Stimulated activated CD4-positive, alpha-beta T cell treated with anti-CD3 and anti-CD28 coated beads, Interleukin-12 subunit alpha, Interleukin-12 subunit beta, amount 100 ng/mL, for 24 hours (primary cell): ENCODE measurements at places on chromosomes 1 and 21.
A peak's percentile ranks its signal among the peaks of the same experiment; 100 is the strongest.

GRCh38 chr1:28845786-28846543 is 34.0 kb downstream of the OPRD1 start:
- DNase-seq = no peak

- DNase-seq = no peak
These were observed 2.2 kb upstream of the USP24 start for GRCh38 chr1:55217226-55217986.

- DNase-seq = peak; percentile 84
These were observed at the start of gene EPS15 for GRCh38 chr1:51519048-51519864. EPS15 (minus strand) TSS chr1:51519266; CDS start chr1:51519231, 35 bp downstream.

GRCh38 chr21:25862596-25862995 is 127.8 kb downstream of the GABPA start:
- no peak for DNase-seq

DNA sequence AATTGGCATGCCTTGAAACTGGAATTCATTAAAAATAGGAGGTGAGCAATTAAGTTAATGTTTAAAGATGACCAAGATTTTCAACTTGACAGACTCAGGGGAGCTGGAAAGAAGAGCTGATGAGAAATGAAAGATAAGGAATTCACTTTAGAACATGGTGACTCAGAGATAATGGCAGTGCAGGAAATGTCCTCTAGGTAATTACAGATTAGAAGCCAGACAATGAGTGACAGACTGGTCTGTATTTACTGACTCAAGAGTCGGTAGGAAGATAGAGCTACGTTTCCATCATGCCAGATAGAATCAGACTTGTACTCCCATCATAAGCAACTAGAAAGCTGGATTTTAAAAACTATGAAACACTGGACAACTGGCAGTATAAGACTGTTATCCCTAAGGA is 151.6 kb downstream of the AJAP1 start:
- DNase-seq = no peak

GRCh38 chr1:58629031-58629462 is 52.0 kb upstream of the TACSTD2 start:
- no peak for DNase-seq

- no peak for DNase-seq
These were observed 25.5 kb upstream of the DDAH1 start for GRCh38 chr1:85490270-85490985.

GRCh38 chr21:42463861-42464515 is 32.0 kb downstream of the RSPH1 start:
- peak; percentile 33 for DNase-seq

- peak; percentile 59 for DNase-seq
These were observed 11.4 kb upstream of the RGS16 start for GRCh38 chr1:182615468-182616129.

DNA sequence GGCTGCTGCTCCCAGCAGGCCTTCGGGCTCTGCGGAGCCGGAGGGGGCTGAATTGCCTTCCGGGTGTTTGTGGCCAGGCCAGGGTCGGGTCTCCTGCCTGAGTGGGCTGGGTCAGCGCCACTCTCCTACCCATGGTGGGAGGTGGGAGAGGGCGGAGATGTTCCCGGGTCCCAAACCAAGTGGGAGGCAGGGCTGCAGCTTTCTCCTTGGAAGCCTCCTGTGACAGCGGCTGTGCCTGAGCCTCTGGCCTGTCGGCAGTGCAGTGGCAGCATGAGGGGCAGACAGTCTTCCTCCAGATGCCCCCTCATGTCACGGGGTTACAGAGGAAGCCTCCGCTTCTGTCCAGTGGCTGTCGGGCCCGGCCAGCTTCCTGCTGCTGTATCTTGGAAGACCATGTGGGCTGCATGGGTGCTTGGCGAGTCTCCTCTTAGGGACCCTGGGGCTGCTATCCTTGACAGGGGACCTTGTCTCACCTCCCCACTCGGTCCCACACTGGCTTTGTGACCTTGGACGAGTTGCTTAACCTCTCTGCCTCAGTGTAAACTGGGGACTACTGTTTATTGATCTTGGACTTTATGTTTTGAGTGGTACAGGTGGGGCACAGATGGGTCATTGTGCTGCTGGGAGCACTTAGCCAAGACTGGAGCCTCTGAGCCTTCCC is 4.3 kb downstream of the SKI start:
- DNase-seq = no peak

- no peak for DNase-seq
These were observed 22.7 kb downstream of the GLMN start for GRCh38 chr1:92276082-92276481.

GRCh38 chr1:208100906-208101305 is 143.3 kb downstream of the PLXNA2 start:
- no peak for DNase-seq

- DNase-seq = no peak
These were observed 57.1 kb downstream of the ZNF684 start for GRCh38 chr1:40588586-40588985.

DNA sequence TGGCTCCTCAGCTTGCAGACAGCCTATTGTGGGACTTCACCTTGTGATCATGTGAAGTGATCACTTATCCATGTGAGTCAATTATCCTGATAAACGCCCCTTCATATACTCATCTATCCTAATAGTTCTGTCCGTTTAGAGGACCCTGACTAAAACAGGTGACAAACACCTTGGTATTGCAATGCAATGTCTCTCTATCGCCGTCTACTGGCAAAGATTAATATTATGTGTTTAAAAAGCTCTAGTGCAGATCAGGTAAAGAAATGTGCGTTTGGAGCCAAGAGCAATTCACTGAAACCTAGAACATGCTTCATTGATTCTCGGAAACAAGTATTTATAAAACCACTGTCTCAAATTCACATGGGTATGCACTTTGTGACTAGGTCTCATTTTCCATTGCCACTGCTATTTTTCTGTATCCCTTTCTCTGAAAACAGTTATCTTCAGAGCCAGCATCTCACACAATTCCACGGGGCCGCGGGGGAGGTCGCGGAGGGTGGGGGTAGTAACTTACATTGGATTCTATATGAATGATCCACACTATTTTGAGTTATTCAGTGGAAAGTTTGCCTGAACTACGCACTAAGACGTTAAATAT is 554.6 kb upstream of the NCAM2 start:
- DNase-seq = no peak

DNA sequence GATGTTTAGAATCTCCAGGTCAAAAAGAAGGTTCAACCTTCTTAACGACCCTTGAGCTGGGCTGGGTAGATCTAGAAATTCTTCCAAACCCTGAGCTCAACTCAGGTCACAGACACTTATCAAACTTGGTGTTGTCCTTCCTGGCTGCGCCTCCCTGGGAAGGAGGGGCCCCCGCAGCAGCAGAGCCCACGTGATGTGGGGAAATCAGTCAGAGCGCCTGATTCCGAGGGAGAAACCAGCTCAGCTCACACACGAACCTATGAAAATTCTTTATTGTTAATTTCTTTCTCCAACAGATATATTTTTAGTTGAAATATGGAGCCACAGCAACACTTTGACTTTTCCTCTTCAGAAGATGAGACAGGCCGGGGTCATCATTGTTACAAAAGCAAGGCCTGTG is 24.3 kb upstream of the CLSTN1 start:
- DNase-seq = no peak

- DNase-seq = no peak
These were observed 129.1 kb upstream of the SOD1 start for GRCh38 chr21:31530364-31530763.

- no peak for DNase-seq
These were observed 69.8 kb upstream of the RGS18 start for GRCh38 chr1:192088496-192088895.

DNA sequence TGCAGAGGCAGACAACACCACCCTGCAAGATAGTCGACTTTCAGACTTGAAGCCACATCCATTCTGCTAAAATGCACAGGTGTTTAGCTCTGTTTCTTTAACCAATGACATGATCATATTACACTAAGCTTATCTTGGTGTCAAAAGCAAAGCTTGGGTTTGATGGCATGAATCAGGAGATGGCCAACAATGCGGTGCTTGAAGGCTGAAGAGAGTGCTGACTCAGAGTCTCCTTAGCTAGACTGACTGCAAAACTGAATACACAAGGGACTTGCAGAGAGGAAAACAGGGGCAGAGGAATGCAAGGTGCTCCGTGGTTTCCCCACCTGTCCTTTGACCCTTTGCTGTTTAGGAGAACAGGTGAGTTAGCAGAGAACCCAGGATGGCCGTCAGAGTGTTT is 262.6 kb downstream of the SIPA1L2 start:
- DNase-seq = no peak

DNA sequence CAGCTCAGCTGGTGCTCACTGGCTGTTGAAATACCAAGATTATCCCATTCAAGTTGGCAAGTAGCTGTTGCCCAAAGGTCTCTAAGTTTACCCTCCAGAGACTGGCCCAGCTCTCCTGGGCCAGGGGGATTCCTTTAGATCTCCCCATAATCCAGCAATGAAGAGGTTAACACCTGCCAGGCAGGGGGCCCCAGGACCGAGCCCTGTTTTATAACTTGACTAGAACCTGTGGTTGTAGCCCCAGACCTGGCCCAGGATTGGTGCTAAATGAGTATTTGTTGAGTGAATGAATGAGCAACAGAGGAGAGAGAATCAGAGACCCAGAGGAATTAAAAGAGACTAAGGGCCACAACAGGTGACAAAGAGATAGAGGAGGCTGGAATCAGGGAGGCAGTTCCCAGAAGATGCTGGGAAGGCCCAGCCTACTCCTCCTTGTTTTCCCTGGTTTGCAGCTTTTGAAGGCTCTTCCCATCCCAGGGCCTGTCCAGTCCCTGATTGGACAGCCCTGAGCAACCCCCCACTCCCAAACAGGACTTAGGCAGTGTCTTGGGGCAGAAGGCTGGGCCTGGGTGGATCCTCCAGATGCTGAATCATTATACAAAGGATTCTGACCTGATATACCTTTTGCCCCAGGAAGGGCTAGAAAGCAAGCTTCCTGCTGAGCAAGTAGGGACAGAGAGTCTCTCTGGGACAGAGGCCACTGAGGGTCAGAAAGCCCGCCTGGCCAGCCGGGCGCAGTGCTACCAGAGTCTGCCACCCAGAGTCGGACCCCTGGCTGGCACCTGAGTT is 2.4 kb upstream of the RHBG start:
- DNase-seq = no peak

DNA sequence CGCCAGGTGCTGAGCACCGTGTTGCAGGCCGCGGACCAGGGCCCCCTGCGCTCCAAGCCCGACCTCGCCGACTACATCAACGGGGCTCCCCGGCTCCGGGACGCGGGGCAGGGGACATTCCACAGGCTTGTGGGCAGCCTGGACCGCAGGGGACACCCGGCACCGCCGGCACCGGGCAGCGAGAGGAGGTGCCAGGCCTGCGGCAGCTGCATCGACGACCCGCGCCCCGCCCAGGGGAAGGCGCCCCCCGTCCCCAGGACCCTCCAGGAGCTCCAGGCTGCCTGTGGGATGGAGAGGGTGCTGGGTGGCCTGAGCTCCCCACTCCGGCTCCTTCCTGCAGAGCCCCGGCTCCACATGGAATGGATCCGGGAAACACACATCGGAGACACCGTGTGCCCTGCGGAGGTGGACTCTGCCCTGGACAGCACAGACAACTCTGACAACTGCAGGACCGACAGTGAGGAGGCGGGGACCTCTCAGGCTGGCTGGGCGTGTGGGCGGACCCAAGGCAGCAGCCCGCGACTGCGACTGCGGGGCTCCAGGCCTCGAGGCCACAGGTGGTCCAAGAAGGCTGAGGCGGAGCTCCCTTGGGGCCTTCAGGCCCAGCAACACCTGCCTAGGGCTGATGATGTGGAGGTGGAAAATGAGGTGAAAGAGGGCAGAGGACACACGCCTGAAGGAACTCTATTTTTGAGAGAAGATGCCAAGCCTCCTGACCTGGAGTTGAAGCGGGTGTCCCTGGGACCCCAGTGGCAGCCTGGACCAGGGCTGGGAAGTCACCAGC is 22.8 kb downstream of the KIAA1614 start:
- DNase-seq = no peak

DNA sequence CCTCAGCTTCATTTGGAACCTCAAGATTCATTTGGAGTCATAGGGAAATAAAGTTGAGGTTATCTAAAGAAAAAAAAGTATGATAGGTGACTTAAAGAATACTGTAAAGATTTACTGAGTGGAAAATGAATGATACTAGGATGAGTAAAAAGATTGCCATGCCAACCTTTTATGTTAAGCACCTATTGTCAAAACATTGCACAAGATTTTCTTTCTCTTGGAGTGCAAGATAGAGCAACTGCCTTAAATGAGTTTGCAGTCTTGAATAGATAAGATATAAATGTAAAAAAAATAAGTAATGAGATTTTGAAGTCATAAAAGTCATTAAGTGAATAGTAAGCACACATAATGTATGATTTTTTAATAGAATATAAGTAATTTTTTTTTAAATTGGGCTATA is 5.1 kb upstream of the ANGPTL1 start:
- DNase-seq = no peak

DNA sequence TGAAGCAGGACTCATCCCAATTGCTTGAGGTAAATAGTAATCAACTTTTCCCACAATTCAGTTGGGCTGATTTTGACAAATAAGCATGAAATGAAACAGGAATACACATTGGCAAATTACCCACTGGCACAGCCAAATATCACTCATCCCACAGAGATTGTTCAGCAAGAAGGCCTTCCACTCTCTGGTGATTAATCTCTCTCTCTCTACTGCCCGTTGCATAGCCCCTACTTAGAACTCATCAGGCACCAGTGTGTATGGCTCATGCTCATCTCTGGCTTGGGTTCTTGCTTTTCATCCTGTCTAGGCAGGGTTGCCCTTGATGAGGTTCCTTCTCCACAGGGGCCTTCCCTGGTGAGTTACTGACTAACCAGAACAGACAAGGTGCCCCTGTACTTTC is 1.1 kb downstream of the BSDC1 start:
- DNase-seq = no peak

- DNase-seq = no peak
These were observed 85.5 kb downstream of the CD247 start for GRCh38 chr1:167432780-167433179.

- no peak for DNase-seq
These were observed 97.8 kb downstream of the FMN2 start for GRCh38 chr1:240189386-240189989.

- no peak for DNase-seq
These were observed 345.4 kb upstream of the NR5A2 start for GRCh38 chr1:199682081-199682480.

- DNase-seq = no peak
These were observed 5.2 kb downstream of the ADPRS start for GRCh38 chr1:36093929-36094328.

- no peak for DNase-seq
These were observed 499.6 kb upstream of the C1orf87 start for GRCh38 chr1:60573121-60573520.

- DNase-seq = no peak
These were observed 13.0 kb upstream of the TTC22 start for GRCh38 chr1:54814126-54814498.

- DNase-seq = no peak
These were observed 6.6 kb upstream of the MIS18A start for GRCh38 chr21:32285476-32285875.

DNA sequence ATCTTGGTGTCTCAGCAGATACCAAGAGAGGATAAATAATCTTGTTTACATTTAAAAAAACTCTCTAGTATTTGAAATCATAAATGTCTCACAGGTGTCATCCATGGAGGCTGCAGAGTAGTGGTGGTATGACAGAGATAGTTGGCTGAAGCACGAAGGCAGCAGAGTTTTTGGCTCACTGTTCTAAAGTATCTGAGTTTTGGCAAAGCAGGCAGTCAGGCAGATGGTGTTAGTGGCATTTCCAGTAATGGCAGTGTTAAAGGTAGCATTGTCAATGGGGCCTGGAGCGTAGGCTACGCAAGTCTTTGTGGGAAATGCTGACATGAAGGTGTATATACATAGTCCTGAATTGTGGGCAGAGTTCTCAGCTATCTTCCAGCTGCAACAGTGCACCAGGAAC is 68.5 kb upstream of the HSD17B7 start:
- DNase-seq = no peak
